ENCODE measurements at places on chromosomes 13 and 19. TPM values are rescaled to one million over a fixed set of nuclear protein-coding genes. Genes with fewer than 3 reads are reported as not detected.

Gene GPR108
- 118 TPM for total RNA-seq

Gene TNFSF13B
- 1.1 TPM for total RNA-seq

Gene IL12RB1
- total RNA-seq = 2.1 TPM

Gene ZSCAN5C
- total RNA-seq = not detected

Gene TEX101
- not detected for total RNA-seq

Gene GRIK5
- total RNA-seq = 3.0 TPM

Gene ZNF836
- total RNA-seq = 17.8 TPM

DNA sequence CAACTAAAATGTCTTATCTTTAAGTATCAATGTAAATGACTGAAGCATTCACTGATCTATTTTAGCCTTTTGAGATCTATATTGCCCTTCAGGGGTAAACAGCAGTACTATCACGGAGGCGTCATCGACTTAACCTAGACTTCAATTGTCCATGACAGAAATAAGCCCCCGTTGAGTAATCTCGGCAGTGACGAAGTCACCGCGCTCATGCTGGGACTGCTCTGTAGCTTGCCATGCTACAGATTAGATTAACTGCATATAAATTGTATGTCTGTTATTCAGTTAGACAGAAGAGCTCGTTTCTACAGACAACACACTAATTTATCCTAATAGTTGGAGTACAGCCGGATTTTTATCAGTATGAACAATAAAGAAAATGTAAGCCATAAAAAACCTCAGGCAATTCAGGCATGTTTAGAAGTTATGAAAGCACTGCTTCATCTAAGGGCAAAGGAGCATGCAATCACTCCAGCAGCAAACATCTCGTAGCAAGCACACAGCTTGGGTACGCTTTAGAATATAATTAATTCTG lies 56.6 kb downstream of the TUBGCP3 start:
- H3K27ac ChIP-seq = no peak overlapping the region
- no peak overlapping the region for H3K4me3 ChIP-seq
- DNase-seq = no peak
- H3K27me3 ChIP-seq = no peaks in the 10 kb centered on the region

GRCh38 chr13:38947054-38947453 lies 43.6 kb downstream of the STOML3 start:
- no peak for DNase-seq
- H3K27me3 ChIP-seq = no peaks in the 10 kb centered on the region
- peaks cover 6% of the 10 kb centered on the region for H3K4me1 ChIP-seq
- no peaks in the 10 kb centered on the region for H3K36me3 ChIP-seq
- no peak overlapping the region for H3K4me3 ChIP-seq

- no peak overlapping the region for H3K27ac ChIP-seq
- H3K36me3 ChIP-seq = no peaks in the 10 kb centered on the region
- no peak overlapping the region for H3K4me3 ChIP-seq
- no peaks in the 10 kb centered on the region for H3K4me1 ChIP-seq
- DNase-seq = no peak
Measured at GRCh38 chr13:85316506-85317025, 482.7 kb downstream of the SLITRK6 start.

DNA sequence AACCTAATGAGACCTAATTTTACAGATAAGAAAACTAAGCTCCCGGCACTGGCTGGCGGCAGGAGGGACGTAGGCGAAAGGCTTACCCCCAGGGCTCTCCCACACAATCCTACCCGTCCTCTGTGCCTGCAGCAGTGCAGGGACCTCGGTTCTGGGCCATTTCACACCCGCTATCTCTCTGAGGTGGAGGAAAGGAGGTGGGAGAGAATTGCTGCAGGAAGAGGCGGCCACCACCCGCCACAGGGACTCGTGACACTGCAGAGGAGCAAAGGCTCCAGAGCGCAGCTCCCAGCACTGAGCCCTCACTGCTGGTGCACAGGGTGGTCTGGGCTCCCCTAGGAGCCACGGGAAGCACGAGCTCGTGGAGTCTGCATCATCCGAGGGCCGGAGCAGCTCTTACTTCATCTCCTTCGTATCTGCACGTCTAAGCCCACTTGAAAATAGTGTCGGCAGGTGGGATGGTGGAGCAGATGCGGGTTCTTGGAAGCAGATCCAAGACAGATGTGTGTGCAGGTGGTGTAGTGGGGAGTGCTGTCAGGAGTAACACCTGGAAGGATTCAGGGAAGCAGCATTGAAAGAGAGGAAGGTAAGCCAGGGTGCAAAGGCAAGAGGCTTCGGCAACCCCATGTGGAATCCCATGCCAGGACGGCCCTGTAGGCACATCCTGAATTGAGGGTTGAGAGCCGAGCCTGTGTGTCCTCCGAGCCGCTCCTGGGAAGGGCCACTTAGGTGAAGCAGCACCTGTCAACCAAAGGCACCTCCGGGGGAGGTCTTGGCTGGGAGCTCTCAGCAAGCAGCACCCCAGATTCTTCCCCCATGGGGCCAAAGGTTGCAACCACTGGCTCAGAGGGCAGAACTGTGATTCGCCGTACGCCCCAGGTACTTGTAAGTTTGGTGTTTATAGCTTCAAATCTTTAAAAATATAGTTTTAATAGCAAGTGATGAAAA lies 115.8 kb upstream of the SPACA7 start:
- H3K36me3 ChIP-seq = no peaks in the 10 kb centered on the region
- no peak for DNase-seq
- H3K4me3 ChIP-seq = no peak overlapping the region

DNA sequence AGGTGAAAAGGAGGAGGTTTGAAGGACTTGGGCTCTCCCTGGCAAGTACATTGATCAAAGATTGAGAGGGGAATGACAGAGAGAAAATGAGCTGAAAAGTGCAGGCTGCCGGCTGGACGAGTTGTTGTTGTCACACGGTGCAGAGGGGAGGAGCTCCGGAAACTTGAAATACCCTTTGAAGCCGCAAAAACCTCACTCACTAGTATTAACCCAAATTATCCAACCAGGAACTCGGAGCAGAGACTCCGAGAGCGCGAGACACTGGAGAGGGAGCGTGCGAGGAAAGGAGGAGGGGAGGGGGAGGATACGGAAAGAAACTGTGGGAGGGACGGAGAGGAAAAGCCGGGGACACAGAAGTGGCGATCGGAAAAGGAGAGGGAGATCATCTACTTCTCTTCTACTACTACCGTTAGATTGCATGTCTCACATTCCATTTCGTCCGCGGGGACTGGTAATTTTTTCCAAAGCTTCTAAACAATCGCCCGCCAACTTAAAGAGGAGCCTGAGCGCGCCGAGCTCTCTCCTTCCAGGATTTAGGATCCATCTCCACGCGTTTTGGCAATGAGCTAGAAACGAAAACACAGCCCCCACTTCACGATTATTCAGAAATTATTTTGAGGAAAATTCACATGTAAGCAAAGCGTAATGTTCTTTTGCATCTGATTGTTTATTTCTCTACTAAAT lies at the start of gene DACH1:
DACH1 (minus strand) TSS at position 74 of the 684 bp plus-strand sequence.
- no peaks in the 10 kb centered on the region for H3K4me1 ChIP-seq
- H3K27me3 ChIP-seq = peaks cover 21% of the 10 kb centered on the region
- no peaks in the 10 kb centered on the region for H3K36me3 ChIP-seq
- peak within 1 kb of the TSS; percentile 81 for H3K27ac ChIP-seq
- DNase-seq = peak; percentile 71

DNA sequence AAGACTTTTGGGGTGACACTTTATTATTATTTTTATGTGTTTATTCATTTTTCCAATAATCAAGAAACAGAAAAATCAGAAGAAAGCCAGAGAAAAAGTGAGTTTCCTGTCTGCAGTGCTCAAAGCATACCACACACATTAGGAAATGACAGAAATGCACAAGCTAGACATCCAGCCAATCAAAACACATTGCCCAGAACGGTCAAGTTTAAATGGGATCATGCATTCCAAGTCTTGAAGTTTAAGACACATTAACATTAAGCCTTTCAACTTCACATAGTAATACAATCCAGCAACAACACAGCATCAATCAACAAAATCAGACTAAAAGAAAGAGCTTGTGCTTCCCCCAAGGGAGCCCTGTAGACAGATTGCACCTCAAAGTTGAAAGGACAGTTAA lies 28.7 kb upstream of the MEDAG start:
- H3K27ac ChIP-seq = no peak overlapping the region
- no peak overlapping the region for H3K4me3 ChIP-seq
- DNase-seq = no peak
- H3K36me3 ChIP-seq = no peaks in the 10 kb centered on the region
- H3K27me3 ChIP-seq = no peaks in the 10 kb centered on the region

DNA sequence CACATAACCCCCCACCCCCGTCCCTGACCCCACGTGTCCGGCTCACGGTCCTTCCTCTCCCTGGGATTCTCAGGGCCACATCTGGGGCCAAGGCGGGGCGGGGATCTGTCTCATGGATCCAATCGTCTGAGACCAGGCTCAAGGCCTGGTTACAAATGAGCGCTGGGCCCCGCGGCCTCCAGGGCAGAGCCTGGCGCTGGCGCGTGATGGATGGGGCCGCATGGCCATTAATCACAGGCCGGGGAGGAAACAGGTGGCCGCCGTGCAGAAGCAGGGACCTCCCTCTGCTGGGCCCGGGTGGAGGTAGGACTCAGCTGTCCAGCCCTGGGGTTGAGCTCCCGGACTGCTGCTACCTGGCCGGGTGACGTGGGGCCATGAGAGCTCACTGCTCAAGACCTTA lies 5.8 kb upstream of the TLE5 start:
- no peaks in the 10 kb centered on the region for H3K36me3 ChIP-seq
- no peak for DNase-seq
- no peaks in the 10 kb centered on the region for H3K27me3 ChIP-seq
- peaks cover 17% of the 10 kb centered on the region for H3K4me1 ChIP-seq
- no peak overlapping the region for H3K27ac ChIP-seq
- no peak overlapping the region for H3K4me3 ChIP-seq

DNA sequence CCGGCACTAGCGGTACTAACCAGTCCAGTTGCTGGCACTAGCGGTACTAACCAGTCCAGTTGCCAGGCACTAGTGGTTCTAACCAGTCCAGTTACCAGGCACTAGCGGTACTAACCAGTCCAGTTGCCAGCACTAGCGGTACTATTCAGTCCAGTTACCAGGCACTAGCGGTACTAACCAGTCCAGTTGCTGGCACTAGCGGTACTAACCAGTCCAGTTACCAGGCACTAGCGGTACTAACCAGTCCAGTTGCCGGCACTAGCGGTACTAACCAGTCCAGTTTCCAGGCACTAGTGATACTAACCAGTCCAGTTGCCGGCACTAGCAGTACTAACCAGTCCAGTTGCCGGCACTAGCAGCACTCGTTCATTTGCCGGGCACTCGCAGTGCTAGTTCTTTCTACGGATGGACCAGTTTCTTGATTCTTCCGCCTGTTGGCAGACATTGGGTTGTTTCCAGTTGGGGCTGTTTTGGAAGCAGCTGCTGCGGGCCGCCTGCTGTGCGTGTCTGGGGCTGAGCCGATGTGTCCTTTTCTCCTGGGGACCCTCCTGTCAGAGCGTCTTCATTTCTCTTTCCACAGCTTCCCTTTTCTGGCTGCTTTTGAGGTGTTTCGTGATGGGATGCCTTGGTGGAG lies 123.4 kb upstream of the MCF2L start:
- no peaks in the 10 kb centered on the region for H3K27me3 ChIP-seq
- H3K4me3 ChIP-seq = no peak overlapping the region
- no peaks in the 10 kb centered on the region for H3K36me3 ChIP-seq

GRCh38 chr19:1266129-1266915 lies 2.8 kb upstream of the CIRBP start:
- peak overlapping the region; percentile 98 for H3K27ac ChIP-seq
- H3K27me3 ChIP-seq = no peaks in the 10 kb centered on the region
- H3K4me1 ChIP-seq = peaks cover 80% of the 10 kb centered on the region

DNA sequence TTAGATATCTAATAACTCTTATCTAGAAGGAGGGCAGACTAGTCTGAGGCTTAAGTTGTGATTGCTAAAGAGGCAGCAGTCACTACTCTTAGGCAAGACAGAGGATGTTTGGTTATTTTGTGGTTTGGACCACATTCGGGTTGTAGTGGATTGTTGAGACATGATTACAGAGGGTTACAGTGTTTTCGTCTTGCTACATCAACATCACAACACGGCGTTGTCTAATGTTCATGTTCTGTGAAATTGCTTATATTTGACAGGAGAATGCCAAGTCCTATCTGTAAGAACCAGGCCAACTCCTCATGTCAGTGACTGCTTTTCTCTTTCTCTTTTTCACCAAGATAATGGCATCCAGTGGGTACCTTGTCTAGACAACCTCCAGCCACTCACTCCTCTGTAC lies 16.8 kb upstream of the TM9SF2 start:
- no peak overlapping the region for H3K4me3 ChIP-seq
- no peak for DNase-seq
- no peaks in the 10 kb centered on the region for H3K4me1 ChIP-seq

GRCh38 chr19:41376241-41376997 lies at the start of gene TMEM91:
TSS of gene TMEM91 (plus strand) at chr19:41376533. CDS start at chr19:41378310, 1,777 bp downstream.
- DNase-seq = peak; percentile 35
- peak within 1 kb of the TSS; percentile 56 for H3K4me3 ChIP-seq
- no peaks in the 10 kb centered on the region for H3K36me3 ChIP-seq
- H3K27ac ChIP-seq = peak within 1 kb of the TSS; percentile 87
- H3K27me3 ChIP-seq = no peaks in the 10 kb centered on the region

GRCh38 chr19:34402074-34402600 lies 2.1 kb upstream of the PDCD2L start:
- DNase-seq = no peak
- H3K4me1 ChIP-seq = peaks cover 9% of the 10 kb centered on the region
- no peak overlapping the region for H3K4me3 ChIP-seq
- H3K36me3 ChIP-seq = no peaks in the 10 kb centered on the region
- H3K27ac ChIP-seq = peak overlapping the region; percentile 48
- H3K27me3 ChIP-seq = no peaks in the 10 kb centered on the region

GRCh38 chr19:52741951-52742485 lies 7.2 kb upstream of the ZNF611 start:
- DNase-seq = no peak
- H3K27ac ChIP-seq = no peak overlapping the region
- H3K36me3 ChIP-seq = no peaks in the 10 kb centered on the region
- no peaks in the 10 kb centered on the region for H3K4me1 ChIP-seq
- H3K27me3 ChIP-seq = no peaks in the 10 kb centered on the region
- H3K4me3 ChIP-seq = no peak overlapping the region

GRCh38 chr19:30854661-30855060 lies 482.5 kb downstream of the ZNF536 start:
- H3K4me1 ChIP-seq = no peaks in the 10 kb centered on the region
- no peaks in the 10 kb centered on the region for H3K27me3 ChIP-seq
- H3K36me3 ChIP-seq = no peaks in the 10 kb centered on the region
- H3K4me3 ChIP-seq = no peak overlapping the region
- DNase-seq = no peak

Data from transverse colon (tissue), 4 donors.